ENCODE measurements at places on chromosomes 1 and 21. TPM values are rescaled to one million over a fixed set of nuclear protein-coding genes. Genes with fewer than 3 reads are reported as not detected.

DNA sequence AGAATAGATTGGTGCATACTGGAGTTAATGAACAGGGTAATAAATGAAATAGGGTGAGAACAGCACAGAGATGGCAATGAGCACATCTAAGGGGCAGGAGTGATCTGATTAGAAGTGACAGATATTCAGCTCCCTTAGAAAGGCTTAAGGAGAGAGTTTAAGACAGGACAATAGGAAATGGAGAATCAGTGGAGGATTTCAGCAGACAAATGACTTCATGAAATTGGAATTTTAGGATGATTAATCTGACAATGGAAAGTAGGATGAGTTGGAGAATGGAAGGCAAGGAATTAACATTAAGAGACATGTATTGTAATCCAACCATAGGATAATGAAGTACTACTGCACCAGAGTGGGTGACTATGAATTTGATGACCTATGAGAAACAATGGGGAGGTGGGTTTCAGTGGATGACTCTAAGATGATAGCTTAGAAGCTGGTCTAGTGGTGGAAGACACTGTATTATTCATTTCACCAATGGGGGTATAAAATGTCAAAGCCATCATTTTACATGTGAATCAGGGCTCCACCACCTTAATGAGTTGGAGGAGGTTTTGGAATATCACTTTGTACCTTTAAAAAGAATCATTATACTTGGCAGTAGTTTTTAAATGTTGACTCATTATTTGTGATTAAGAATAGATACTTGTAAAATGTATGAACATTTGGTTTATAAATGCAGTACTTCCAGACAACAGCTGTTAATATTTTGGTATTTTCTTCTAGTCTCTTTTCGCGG, 139.1 kb downstream of the PLA2G4A start:
- no peak for DNase-seq

DNA sequence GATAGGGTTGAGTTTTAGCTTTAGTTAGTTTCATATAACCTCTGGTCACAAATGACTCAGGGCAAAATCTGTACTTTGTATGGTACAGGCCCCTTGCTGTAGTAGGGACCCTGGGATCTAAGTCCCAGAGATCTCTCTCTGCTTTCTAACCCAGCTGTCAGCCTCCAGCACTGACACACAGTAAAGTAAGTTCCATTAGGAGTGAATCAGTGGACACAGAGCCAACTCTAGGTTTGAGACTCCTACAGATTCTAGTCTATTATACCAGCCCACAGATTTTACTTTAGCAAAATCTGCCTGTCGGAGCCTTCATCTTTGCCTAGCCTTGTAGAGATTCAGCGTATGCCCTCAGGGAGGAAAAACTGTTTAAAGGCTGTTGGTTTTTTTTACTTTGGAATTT, 52.5 kb downstream of the ANGPTL1 start:
- DNase-seq, result no peak

GRCh38 chr1:37394574-37395464, 79.6 kb upstream of the ZC3H12A start:
- DNase-seq, result no peak

DNA sequence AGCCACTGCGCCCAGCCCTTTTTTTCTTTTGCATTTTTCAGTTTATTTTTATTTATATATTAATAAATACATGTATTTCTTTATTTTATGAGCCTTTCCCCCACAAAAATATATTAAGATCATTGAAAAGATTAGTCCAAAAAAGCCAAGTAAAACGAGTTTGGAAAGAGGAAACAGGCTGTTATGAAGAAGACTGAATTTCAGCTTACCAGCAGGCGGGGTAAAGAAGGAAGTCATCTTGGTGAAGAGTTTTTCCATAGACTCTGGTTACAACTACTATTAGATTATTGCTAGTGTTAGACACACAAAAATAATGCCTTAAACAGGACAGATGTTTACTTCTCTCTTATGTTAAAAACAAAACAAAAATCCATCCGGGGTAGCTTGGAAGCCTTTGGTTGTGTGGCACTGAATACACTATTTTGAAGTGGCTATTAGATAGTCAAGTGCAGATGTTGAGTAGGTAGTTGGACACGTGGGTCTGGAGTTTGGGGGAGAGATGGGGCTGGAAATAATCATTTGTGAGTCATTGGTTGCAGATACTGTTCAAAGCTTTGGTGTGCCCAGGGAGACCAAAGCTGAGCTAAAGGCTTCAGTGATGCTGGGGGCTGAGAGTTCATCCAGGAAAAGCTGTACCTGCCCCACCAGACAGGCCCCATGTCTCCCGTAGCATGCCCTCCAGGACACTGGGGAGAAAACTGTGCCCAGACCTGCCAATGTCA, 8.7 kb upstream of the LRRC71 start:
- DNase-seq, result no peak

GRCh38 chr1:214075999-214076707, 88.4 kb downstream of the PROX1 start:
- no peak for DNase-seq

GRCh38 chr1:208587110-208587509, 342.9 kb upstream of the PLXNA2 start:
- DNase-seq, result no peak

- DNase-seq, result no peak
These were observed 4.0 kb upstream of the FTCD start for GRCh38 chr21:46159390-46159789.

DNA sequence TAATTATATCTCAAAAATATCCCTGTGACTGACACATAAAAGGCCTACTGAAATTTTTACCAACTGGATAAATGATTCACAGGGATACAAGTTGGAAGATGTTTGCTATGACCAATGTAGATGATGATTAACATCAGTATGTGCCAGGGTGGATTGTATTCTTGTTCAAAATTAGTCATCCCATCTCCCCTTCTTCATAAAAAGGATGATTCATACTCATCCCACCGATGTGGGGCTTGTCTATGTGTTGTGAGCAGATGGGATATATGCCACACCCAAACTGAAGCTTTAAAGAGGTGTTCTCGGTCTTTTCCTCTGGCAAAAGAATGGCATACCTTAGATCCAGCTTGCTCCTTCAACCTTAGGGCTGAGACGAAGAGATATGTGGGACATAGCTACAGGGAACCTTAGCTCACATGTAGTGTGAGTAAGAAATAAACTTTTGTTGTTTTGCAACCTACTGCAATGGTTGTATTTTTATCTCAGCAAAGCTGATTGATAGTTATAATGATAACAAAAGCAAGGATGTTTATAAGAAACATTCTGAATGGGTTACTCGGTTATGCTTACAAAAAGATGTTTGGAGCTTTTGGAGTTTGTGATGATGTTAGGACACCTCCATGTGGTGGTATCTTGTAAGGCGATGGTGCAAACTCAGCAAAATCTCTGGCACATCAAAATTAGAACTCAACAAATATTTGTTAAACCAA, 29.4 kb downstream of the SPATA17 start:
- no peak for DNase-seq

DNA sequence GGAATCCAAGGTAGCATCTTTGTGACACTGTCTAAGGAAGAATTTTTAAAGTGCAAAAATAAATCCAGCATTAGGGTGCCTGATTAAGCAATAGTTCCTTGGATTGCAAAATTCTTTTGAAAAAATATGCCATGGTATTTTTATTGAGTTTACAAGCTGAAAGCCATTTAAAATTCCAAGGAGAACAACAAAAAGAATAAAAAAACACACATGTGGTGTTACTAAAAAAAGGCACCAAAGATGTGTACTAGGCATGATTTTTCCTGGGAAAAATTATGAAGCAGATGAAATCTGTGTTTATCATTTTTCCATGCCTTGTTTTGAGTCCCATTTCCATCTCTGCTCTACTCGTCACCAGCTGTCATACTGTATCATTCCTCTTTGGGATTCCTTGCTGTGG, 157.0 kb upstream of the ZNHIT6 start:
- DNase-seq, result no peak

DNA sequence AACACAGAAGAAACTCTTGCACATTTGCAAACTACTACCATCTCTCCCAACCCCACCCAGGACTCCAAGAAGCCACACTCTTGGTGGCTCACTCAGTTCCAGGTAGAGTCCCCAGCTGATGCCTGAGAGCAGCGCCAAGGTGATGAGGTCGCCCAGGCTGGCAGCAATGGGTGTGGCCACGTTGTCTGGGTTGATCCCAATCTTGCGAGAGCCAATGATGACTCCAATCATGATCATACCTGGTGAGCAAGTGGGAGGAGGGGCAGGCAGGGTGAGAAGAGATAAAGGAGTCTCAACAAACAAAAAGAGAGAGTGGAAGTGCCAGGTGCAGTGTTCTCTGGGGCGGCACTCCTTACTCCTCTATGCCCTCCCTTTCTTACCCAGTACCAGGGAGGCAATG, 14.4 kb downstream of the SLC41A1 start:
- DNase-seq, result no peak

GRCh38 chr1:109484519-109484975, 842 bp downstream of the ATXN7L2 start:
- DNase-seq, result peak; percentile 22

GRCh38 chr1:87399264-87399663, 70.6 kb downstream of the LMO4 start:
- DNase-seq, result no peak

DNA sequence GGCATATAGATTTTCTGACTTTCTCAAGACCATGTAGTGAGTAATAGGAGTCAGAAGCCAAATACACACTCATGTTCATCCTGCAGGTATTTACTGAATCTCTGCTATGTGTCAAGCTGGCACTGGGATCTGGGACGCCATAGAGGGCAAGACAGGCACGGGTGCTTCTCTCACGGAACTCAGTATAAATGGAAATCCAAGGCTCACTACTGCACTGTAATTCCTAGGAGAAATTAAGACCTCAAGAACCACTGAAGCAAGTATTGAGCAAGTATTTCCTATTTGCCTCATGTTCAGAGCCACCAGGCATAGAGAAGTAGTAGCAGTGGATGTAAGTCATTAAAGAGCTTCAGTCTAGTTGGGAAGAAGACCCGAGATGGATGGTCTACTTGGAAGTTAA, 38.9 kb downstream of the EIF2D start:
- no peak for DNase-seq

DNA sequence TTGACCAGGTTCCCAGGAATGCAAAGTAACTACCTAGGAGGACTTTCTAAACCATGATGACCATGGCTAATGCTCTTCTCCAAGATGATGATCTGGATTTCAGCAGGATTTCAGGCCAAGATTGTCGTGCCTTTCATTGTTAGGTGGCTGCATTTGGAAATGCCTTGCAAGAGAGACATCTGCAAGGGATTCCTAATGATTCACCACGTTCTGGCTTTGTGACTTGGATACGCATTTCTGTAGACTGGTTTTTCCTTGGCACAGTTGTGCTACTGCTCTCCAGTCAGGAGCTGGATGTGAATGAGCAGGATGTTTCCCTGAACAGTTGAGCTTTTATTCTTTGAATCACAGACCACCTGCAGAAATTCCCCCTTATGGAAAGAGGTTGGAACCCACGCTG, 212.4 kb downstream of the BACH1 start:
- no peak for DNase-seq

DNA sequence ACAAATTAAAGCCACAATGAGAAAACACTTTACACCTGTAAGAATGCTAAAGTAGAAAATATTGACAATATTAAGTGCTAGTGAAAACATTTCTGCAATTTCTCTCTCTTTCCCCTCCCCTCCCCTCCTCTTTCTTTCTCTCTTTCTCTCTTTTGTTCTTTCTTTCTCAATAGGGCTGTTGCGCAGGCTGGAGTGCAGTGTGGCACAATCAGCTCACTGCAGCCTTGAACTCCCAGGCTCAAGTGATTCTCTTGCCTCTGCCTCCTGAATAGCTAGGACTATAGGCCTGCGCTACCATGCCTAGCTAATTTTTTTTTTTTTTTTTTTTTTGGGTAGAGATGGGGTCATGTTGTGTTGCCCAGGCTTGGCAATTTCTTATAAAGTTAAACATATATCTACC, 5.9 kb upstream of the SHISAL2A start:
- no peak for DNase-seq

GRCh38 chr1:155925506-155925905, 8.7 kb downstream of the KHDC4 start:
- DNase-seq, result no peak

- DNase-seq, result no peak
These were observed 216 bp downstream of the PRKCZ start for GRCh38 chr1:2050461-2050792.

DNA sequence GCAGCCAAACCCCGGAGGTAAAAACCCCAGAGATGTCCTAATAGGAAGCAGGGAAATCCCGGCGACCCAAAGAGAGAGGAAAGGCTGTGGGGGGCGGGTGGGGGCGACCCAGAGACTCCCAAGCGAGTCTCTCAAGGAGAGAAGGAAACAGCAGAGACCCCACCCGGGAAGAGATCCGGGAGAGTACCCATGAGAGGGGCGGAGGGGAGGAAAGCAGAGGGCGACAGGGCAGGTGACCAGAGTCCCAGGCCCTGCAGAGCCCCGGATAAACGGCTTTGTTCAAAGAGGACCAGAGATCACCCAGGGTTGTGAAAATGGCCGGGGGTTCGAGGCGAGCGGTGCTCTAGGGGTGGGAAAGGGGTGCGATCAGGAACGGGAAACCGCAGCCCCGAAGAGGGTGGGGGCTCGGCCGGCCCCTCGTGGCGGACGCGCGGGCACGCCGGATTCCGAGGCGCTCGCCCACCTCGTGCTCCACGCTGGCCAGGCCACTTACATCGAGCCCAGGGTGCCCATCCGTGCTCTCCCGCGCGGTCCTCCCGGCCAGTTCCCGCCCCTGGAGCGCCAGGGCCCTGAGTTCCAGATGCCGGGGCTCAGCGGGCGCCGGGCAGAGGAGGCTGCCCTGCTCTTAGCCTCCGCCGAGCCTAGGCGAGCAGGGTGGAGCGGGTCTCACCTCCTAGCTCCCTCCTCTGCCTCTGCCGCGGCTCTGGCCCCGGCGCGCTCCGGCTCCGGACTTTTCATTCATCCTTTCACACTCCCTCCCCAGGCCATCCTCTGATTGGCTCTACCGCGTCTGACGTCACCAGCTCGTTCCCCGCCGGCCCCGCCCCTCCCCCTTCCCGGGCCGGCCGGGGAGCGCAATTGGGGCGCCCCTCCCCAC, 52.3 kb downstream of the RHBG start:
- peak; percentile 83 for DNase-seq

- no peak for DNase-seq
These were observed 14.6 kb upstream of the CAMSAP2 start for GRCh38 chr1:200724064-200724463.

- no peak for DNase-seq
These were observed 17.4 kb downstream of the KANK4 start for GRCh38 chr1:62301726-62302390.

The NPR1 gene
- 28.5 TPM for total RNA-seq

The CD84 gene
- 7.7 TPM for total RNA-seq

The LRRC53 gene
- total RNA-seq, result not detected

The ELOVL1 gene
- 49.4 TPM for total RNA-seq

The MIXL1 gene
- total RNA-seq, result not detected

The TEDDM1 gene
- total RNA-seq, result not detected

The AVPR1B gene
- total RNA-seq, result not detected

The SYNC gene
- total RNA-seq, result 14.5 TPM

The LCE2C gene
- not detected for total RNA-seq

The DEPDC1 gene
- total RNA-seq, result 0.62 TPM

The KLHL20 gene
- 17.3 TPM for total RNA-seq

Data from left cardiac atrium (tissue), 4 donors.